Fibroblast of skin of left biceps (primary cell): ENCODE measurements at places on chromosomes 12 and 14.

DNA sequence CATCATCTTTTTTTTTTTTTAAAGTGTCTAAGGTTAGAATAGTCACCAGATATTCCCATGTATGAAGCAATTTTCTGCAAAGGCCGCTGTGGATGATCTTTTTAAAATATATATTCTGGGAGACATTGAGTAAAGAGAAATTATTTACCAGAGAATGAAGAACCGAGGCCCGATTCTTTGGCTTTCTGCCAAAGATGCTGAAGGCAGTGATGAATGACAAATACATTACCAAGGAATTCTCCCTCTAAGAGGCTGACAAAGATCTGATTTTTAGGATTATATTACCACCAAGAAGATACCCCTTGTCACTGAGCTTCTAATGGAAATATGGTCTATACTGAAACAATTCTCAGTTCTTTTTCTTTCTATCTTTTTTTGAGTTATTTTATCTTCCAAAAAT lies 336.8 kb downstream of the NAV3 start:
- DNase-seq: no peak

GRCh38 chr14:28758885-28759652 lies 7.5 kb upstream of the FOXG1 start:
- DNase-seq: no peak

GRCh38 chr12:6524648-6525047 lies 9.7 kb upstream of the GAPDH start:
- no peak for DNase-seq

DNA sequence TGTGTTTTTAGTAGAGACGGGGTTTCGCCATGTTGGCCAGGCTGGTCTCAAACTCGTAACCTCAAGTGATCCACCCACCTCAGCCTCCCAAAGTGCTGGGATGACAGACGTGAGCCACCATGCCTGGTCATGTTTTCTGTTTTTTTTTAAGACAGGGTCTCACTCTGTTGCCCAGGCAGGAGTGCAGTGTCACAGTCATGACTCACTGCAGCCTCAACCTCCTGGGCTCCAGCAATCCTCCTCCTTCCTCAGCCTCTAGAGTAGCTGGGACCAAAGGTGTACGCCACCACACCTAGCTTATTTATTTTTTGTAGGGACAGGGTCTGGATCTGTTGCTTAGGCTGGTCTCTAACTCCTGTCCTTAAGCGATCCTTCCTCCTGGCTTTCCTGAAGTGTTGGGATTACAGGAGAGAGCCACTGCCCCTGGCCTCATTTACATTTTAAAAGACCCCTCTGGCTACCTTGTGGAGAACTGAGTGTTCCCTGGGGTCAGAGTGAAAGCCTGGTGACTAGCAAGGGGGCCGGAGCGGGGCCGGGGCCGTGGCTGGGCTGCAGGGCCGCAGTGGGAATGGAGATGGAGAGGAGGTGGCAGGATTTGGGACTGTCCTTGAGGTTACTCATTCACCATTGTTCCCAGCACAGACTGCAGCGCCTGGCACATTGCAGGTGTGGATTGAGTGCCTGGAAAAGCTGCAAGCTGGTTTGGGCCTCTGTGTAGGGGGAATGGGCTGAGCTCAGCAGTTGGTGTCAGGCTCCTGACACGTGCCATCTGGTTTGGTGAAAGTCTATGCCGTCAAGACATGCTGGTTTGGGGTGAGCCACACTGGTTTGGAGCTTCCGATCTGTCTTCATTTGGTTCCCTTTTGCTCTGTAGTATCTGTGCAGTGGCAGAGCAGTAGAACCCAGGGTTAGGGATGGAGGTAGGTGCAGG lies 18.1 kb downstream of the KMT5A start:
- no peak for DNase-seq

GRCh38 chr12:70627677-70628076 lies 9.6 kb downstream of the PTPRB start:
- DNase-seq: no peak

DNA sequence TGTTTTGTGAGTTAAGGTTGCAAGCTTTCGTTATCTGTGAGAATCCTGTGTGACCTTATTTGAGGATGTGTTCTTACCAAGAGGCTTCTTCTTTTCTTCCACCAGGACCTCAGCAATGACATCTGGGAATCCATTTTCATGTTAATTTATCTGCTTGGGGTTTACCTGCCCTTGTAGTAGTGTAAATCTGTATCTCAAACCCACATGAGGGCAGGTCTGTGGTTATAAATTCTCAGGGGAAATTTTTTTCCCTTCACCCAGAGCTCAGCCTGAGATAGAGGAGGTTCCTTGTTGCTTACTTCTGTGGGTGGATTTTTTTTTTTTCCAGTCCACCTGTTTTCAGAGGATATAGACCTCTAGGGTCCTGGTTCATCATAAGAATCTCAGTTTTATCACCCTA lies 70.8 kb downstream of the AKAP6 start:
- no peak for DNase-seq

DNA sequence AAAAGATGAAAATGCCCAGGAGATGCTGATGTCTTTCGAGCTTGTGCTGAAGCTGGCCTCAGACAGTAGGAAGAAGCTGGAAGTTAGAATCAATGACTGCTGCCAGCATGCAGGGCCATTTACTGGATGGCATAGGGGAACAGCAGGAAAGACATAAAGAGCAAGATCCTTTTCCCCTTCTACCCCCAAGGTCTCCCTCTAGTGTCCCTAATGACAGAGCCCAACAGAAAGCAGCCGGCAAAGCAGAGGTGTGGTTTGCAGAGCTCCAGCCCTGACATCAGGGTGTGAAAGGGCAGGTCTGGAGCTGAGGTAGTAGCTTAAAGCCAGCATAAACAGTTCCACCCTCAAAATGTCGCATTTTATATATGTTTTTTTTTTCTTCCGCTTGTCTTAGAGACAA lies 1560.7 kb upstream of the TMEM132C start:
- DNase-seq: no peak

DNA sequence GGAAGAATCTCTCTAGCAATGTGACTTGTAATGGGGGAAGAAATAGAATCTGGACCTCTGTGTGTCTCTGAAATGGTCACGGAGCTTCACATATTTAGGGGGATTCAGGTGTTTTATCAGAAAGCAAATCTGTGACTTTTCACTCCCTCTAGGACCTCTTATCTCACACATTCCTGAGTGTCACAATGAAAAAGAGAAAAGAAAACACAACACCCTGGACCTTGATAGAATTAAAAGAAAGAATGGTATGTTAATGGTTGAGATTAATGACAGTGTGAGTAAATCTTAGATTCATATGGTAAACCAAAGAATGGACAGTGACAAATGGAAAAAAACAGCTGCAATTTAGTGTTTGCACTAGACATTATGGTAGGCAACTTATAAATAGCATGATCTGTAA lies 68.5 kb downstream of the PKP2 start:
- DNase-seq: no peak

- no peak for DNase-seq
These were observed 16.7 kb downstream of the OAS2 start for GRCh38 chr12:112995008-112995407.

GRCh38 chr12:109124878-109125648 lies 8.7 kb downstream of the ACACB start:
- no peak for DNase-seq

- no peak for DNase-seq
These were observed 3.0 kb upstream of the PLEKHG6 start for GRCh38 chr12:6307529-6307928.

DNA sequence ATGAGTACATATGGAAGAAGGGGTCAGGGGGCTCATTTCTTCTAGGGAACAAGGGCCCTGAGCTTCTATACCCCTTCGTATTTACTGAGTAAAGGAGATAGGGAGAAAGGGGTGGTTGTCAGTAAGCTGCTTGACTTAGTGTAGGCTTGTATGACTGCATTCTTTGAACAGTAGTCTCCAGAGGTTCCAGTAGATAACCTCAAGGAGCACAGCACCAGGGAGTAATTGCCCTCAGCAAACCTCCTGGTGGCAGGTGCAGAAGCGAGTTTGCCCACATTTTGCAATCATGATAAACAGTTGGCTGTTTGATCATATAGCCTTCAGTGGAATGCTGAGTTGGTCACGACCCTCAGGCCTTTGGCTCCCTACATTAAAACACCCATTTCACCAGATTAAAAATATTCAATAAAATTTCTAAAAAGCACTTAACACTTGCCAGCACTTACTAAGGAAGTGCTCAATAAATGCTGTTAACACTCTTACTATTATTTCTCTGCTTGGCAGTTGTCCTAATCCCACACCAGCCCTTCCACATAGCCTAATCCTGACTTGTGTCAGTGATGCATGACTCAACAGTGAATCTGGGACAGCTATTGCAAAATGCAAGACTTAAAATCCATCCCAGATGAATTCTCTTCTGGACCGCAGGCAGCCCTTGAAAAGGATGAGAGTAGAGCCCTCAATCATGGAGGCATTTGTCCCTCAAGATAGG lies 3.7 kb upstream of the DHRS4L2 start:
- peak; percentile 94 for DNase-seq

DNA sequence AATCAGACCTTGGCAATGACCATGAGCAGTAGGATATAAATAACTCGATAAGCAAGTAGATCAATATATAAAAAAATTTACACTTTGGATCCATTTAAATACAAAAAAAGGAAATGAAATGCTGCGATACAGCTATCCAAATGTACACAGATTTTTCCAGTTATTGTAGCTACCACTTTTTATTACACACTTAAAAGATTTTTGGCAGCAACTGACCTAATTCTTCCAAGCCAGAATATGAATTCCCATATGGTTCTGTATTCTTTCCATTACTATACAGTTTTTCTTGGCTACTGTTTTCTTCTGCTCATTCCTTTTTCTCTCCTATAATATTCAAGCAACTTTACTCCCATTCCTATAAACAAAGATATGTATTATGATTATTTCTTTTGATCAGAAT lies 52.2 kb downstream of the TMTC1 start:
- no peak for DNase-seq

GRCh38 chr12:18864900-18865561 lies 127.1 kb downstream of the CAPZA3 start:
- peak; percentile 43 for DNase-seq

DNA sequence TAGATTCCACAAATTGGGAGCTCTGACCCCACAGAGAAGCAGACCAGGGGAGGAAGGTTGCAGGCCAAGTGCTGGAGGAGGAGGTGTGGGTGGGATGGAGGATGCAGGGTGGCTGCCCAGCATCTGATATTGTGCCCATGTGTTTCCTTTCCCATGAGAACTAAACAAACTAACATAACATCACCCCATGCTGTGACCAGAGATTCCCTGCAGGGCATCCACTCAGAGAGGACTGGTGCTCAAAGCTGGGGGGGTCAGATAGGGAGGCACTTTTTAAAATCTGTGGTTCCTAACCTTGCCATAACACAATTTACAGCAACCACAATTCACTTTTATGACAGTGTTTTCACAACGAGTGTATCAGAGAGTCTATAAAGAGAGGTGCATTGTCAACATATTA lies 1277.6 kb downstream of the AACS start:
- DNase-seq: no peak

DNA sequence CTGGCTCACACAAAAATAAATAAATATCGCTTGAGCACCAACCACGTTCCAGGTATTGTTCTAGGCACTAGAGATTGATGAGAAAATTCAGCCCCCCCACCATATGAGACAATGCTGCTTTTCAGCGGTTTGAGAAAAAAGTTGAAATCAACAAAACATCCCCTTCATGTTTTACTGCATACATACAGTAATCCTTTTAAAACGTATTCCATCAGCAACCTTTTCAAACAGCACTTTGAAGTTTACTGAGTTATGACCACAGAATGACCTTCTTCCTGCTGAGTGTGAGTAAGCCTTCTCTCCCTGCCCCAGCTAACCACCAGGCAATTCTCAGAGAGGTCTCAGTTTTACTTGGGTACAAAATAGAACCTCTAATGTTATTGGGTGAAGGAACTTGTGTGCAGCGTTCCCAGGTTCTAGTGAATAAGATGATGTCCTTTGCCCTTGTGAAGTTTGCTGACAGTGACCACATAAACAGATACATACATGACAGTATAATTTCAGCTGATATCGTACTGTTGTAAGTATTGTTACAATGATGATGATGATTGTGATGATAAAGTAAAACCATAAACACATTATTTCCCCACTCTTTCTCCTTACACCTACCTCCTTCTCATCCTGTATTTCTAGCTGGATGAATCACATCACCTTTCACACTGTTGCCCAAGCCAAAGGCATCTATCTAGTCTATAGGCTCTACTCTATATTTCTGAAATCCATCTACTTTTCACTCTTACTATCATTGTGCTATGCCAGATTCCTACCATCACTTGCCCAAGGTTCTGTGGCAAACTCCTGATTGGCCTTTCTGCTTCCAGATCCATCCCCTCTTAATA lies 124.4 kb upstream of the KRR1 start:
- peak; percentile 30 for DNase-seq

GRCh38 chr12:54352891-54353874 lies 11.1 kb downstream of the GPR84 start:
- peak; percentile 65 for DNase-seq

- no peak for DNase-seq
These were observed 194.0 kb downstream of the ZFP36L1 start for GRCh38 chr14:68598621-68599447.

GRCh38 chr14:25074099-25074685 lies 24.2 kb upstream of the STXBP6 start:
- no peak for DNase-seq

DNA sequence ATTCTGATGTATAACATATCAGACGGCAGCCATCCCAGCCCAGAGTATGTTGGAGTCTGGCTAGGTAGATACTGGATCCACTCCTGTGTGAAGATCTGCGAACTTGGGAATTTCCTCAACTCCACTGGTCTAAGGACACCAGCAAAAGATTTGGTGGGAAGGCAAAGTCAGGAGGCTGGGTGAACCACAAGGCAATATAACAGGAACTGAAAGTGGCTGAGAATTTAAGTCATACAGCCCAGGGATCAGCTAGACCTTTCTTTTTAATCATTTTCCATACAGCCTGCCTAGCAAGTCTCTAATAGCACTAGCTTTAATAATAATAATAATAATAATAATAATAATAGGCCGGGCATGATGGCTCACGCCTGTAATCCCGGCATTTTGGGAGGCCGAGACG lies 34.8 kb downstream of the BRAP start:
- DNase-seq: no peak

- DNase-seq: no peak
These were observed 103.7 kb downstream of the ETV6 start for GRCh38 chr12:11753150-11753499.

DNA sequence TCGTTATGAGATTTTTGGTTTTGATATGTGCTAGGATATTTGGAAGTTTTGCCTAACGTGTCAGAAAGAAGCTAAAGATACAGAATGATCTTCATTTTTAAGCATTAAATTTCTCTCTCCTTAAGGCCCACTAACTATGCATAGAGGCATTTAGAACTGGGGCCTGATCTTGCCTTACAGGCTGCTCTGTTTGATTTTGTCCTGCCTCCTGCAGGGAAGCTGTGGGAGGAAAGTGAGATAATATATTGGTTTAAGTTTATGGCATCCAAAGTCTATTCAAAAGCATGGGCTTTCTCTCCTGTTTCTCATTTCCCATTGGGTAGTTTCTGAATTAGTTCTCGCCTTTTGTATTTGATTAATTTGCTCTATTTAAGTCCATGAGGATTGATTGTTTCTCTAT lies 250.3 kb upstream of the FBXO33 start:
- no peak for DNase-seq
